CD4-positive, alpha-beta T cell treated with Interferon alpha-2 for 1 hour (primary cell): ENCODE measurements at places on chromosomes 3 and 15.

- DNase-seq, result no peak
Measured at GRCh38 chr3:196499807-196500524, 3.6 kb downstream of the RNF168 start.

GRCh38 chr3:15055019-15055557, 10.0 kb downstream of the MRPS25 start:
- peak; percentile 17 for DNase-seq

DNA sequence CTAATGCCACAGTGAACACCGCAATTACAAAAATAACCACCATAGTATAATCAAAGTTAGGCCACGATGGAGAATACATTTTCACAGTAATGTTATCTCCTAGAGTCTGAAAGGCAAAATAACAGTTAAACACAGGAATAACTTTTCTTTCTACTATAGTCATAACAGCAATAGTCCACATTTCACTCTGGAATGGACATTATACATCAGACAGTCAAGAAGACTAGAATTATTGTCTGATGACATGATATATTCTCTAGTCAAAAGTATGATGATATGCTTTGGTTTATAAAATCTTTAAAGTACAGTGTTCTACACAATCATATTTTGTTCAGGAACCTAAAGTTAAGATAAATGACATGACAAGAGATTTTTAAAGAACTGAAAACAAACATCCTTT, 18.0 kb downstream of the SPPL2A start:
- DNase-seq, result no peak

GRCh38 chr3:149233323-149233722, 11.7 kb upstream of the CP start:
- no peak for DNase-seq

- no peak for DNase-seq
Measured at GRCh38 chr3:127390365-127391025, 102.6 kb upstream of the PRR20G start.

DNA sequence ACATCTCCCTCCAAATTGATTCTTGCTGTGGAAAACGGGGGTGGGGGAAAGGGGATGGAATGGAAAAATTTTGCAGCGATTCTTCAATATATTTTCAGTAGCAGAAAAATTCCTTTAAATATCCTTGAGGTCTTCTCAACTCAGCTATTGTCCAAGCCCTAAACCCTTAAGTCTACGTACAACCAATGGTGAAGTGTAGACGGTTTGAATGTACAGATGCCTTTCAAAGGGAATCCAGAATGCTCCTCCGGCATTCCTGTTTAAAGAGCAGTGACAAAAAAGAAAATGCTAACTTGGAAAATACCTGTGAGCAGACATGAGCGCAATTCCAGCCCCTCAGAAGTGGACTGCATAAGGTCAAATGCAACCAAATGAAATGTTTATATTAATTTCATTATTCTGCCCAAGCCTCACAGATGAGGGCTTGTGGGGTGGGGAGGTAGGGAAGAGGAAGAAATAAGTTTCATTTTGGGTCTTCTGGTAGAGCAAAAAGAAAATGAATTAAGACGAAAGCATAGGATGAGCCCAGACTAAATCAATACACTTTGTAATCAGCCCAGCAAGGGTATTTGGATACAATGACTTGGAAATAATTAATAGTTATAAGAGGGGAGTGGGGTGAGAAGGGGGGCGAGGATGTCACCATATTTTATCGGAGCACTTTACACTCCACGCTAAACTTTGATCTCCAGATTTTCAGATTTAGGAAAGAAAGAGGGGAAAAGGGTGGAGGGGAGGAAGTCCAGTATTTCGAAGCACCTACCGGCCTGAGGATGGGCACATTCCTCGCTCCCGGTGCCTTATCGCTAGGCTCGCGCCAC, 2.7 kb downstream of the FOXP1 start:
- DNase-seq, result no peak

DNA sequence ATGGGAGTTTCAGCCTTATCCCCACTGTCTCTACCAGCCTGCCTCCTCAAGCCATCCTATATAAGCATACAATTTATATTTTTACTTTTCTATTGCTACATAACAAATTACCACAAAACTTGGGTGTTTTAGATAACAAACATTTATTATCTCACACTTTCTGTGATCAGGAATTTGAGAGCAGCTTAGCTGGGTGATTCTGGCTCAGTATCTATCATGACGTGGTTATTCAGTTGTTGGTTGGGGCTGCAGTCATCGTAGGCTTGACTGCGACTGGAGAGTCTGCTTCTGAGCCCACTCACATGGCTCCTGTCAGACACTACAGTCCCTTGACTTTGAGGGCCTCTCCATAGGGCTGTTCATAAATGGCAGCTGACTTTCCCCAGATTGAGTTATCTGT, 20.7 kb downstream of the PARP15 start:
- no peak for DNase-seq

GRCh38 chr3:179565496-179565895, 2.8 kb downstream of the ACTL6A start:
- peak; percentile 2 for DNase-seq

GRCh38 chr15:57436961-57437360, 60.7 kb downstream of the CGNL1 start:
- DNase-seq, result no peak

- no peak for DNase-seq
Measured at GRCh38 chr3:134339913-134340312, 34.3 kb downstream of the AMOTL2 start.

DNA sequence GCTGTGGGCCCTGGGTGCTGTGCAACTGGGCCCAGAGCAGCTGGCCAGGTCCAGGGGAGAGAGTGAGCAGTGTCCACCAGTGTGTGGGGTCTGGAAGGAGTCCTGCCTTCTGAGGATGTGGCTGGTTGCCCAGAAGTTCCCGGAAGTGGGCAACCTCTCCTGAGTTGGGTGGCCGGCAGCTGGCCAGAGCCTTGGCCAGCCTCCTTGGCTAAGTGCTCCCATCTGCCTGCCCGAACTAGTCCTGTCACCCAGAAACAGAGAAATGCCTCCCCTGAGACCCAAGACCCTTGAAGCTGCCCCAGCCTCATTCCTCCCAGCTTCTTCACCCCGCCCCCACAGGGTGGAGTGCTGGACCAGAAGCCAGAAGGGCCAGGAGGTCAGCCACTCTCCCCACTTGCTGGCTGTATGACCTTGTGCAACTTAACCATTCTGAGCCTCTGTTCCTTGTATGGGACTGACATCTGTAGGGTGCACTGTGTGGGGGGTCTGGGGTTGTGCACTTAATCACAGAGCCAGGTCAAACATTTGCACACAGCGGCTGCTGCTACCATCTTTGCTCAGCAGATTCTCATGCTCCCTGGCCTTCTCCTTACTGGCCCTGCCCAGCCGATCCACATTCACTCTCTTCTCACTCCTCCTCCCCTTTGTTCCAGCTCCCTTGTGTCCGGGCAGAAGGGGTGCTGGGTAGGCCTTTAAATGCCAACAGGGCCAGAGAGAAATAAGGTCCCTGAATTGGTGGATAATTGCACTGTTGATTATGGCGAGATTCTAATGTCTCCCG, 7.5 kb upstream of the ALAS1 start:
- no peak for DNase-seq

GRCh38 chr3:54393150-54393549, 270.8 kb downstream of the CACNA2D3 start:
- DNase-seq, result no peak

DNA sequence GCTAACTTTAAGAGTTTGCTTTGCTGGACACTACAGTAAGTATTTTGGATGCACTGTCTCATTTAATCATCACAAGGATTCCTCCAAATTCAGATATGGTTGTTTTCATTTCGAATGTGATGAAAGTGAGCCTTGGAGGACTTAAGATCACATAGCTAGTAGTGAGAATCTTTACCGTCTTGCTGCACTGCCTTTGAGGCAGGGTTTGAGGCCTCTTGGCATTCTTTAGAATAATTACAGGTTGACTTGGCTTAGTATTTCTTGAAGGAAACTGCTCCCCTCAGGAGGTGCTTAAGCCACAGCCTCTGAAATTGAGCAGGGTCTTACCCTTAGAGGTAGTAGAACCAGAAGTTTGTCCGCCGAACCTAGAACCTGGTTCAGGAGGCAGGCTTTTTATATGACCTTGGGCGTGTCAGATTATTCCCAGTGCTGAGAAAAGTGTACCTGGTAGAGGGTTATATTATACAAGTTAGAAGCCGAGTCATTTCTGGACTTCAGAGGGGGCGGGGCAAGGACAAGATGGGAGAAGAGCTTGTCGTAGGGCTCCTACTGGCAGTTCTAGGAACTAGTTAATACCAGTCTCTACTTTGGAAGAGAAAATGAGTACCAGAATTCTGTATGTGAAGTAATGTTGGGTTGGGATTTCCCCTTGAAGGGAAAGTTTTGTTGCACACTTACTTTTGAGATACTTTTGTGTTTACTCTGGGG, 1.1 kb downstream of the TFG start:
- peak; percentile 58 for DNase-seq

GRCh38 chr3:39287216-39288164, 7.7 kb upstream of the CX3CR1 start:
- no peak for DNase-seq

DNA sequence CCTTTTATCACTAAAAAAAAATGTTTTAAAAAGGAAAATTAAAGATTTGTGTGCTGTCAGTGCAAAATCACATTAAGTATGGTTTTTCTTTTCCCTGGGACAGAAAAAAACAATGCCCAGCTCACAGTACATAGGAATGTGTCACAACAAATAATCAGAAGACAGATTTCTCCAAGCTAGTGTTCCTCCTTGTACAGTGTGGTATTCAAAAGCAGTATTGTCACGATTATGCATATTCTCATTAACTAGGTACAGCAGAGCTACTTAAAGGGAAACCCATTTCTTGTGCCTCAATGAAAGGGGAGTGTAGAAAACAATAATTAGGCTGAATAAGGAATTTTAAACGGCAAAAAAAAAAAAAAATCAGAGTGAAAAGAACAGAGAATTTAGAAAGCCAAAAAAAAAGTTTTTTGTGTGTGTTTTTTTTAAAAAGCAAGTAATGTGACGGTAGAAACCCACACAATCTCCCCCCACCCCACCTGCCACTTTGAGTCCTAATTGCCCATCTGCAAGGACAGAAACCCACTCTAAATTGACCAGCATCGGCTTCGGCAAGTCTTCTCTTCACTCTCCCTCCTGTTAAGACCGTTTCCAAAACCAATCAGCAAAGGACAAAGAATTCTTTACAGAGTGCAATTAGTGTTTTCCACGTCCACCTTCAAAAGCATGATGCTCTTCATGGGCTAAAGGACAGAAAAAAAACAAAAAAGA, 41.0 kb downstream of the EIF4E3 start:
- DNase-seq, result no peak

GRCh38 chr15:63155486-63155885, 1.8 kb downstream of the RPS27L start:
- DNase-seq, result no peak

DNA sequence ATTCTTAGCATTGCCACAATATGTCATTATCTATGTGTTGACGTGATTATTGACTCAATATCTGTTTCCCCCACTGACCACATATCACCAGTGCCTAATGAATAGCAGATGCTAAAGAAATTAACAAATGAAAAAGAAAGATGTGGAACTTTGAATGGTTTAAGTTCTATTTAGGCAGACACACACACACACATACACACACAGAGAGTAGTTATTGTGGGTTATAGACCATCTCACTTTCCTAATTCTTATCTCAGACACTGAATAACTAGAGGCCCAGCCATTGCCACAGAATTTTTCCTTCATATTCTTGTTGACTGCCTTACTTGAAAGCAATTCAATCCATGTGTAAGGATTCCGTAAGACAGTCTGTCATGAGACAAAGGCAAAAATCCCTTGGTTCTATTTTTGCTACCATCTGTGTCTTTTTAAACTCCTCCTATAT, 61.9 kb upstream of the PHLDB2 start:
- no peak for DNase-seq

DNA sequence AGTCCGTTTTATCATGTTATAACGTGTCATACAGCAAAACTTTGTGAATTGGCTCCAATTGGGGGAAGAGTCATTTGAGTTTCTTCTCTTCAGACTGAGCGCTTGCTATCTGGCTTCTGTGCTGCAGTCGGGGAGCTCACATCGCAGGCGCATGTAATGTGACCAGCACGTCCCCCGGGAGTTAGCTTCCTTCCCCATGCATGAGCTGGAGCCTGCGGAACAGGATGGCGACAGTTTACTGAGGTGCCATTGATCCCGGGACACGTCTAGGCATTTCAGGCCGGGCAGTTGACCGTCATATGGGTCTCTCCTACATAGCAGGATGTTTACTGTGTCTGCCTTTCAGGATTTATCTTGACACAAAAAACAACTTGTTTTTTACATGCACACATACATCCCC, 44.8 kb downstream of the CMTM8 start:
- no peak for DNase-seq

GRCh38 chr3:195839260-195840010, 27.7 kb upstream of the MUC4 start:
- DNase-seq, result no peak

GRCh38 chr3:103388214-103388613, 953.4 kb downstream of the ZPLD1 start:
- DNase-seq, result no peak
